ENCODE measurements at places on chromosomes 4 and X.
A peak's percentile ranks its signal among the peaks of the same experiment; 100 is the strongest.

GRCh38 chr4:36394352-36394903, 113.0 kb downstream of the DTHD1 start:
- DNase-seq = no peak

GRCh38 chr4:139658586-139659382, 6.8 kb upstream of the MGST2 start:
- DNase-seq = no peak

GRCh38 chr4:87270825-87271224, 50.4 kb upstream of the KLHL8 start:
- no peak for DNase-seq

GRCh38 chr4:74671080-74671698, 123.1 kb downstream of the BTC start:
- DNase-seq = peak; percentile 4

- no peak for DNase-seq
These were observed 594.2 kb downstream of the STPG2 start for GRCh38 chr4:97548943-97549583.

GRCh38 chrX:100915562-100915961, 13.2 kb downstream of the XKRX start:
- DNase-seq = no peak

DNA sequence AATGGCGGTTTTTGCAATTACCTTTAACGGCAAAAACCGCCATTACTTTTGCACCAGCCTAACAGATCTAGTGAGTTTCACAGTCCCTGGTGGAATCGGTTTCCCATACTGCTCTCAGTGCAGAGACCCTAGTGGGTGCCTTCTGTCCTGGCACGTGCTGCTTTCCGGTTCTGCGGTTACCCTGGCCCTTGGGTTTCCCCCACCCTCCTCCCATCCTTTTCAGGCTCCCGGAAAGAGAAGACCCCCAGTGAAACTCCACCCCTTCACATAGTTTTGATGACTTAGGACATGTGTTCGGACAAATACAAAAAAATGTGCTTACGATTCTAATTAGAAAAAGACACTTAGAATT, 36.9 kb downstream of the NLGN3 start:
- DNase-seq = peak; percentile 3

DNA sequence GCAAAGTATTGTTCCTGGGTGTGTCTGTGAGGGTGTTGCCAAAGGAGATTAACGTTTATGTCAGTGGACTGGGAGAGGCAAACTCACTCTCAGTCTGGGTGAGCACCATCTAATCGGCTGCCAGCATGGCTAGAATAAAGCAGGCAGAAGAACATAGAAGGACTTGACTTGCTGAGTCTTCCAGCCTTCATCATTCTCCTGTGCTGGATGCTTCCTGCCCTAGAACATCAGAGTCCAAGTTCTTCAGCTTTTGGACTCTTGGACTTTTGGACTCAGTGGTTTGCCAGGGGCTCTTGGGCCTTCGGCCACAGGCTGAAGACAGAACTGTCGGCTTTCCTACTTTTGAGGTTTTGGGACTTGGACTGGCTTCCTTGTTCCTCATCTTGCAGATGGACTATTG, 15.3 kb upstream of the ENPP6 start:
- no peak for DNase-seq

DNA sequence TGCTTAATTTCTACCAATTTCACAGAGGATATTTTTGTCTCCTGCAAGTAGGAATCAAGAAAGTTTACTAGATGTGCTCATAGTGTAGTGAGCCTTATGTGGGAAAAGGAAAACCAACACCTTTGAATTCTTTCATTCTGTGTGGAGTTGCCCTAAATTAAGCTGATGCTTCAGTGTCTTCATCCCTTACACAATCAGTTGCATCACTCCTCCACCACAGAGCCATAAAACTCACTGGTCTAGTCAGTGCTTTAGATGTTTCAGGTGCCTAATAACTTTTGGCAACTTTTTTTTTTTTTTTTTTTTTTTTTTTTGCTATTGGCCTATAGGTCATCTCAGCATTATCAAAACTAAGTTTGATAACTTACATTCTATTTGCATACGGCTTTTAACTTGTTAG, 41.5 kb downstream of the HHIP start:
- no peak for DNase-seq

- DNase-seq = no peak
These were observed at the start of gene PLXNA3 for GRCh38 chrX:154458116-154458953. PLXNA3 (plus strand) TSS chrX:154458281; CDS start chrX:154460184, 1,903 bp downstream.

GRCh38 chr4:134812611-134813010, 611.0 kb upstream of the PABPC4L start:
- no peak for DNase-seq

DNA sequence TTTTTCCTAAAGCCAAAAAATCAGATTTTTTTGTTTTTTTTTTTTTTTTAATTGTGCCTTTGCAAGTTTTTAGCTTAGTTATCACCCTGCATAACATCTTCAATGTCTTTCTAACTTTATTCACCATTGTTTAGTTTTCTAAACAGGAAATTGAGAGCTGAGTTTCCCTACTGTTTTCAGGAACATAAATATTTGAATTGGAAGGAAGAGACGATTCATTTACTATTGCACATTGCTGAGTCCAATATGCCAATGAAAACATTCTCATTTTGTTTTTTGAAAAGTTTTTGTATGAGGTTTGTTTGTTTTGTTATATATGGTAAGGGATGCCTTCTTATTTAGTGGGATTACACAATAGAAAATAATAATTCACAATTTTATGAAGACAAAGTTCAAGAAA, 148.4 kb downstream of the ANKRD50 start:
- no peak for DNase-seq

DNA sequence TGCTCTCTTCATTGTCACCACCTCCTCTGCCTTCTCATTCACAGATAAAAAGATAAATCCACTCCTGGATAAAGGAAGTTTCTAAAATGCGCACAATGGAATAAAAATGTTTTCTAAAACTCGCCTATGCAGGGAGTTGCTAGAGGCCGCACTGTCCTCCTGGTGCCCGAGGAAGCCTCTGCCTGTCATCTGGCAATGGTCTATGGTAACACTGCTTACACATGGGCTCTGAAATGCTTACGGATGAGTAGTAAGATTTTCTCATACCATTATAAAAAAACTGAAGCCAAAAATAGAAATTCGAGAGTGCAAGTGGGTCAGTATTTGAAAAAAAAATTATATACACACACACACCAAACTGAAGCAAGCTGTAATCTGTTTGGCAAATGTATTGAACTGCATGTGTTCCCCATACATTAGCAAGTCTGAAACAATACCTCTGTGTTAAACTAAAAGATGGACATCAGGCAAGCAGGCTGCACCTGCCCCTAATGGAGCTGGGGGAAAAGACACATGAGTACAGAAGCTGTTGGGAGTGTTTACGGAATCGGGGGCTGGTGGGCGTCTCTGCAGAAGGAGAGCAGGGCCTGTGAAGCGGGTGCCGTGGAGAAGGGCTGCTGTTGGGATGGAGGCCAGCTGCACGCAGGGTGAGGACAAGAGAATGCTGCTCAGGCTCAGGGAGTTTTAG, 103.3 kb upstream of the FAT1 start:
- no peak for DNase-seq

- no peak for DNase-seq
These were observed 18.3 kb downstream of the RAP2C start for GRCh38 chrX:132200976-132201375.

- DNase-seq = no peak
These were observed 367.6 kb downstream of the BCOR start for GRCh38 chrX:39729981-39730661.

DNA sequence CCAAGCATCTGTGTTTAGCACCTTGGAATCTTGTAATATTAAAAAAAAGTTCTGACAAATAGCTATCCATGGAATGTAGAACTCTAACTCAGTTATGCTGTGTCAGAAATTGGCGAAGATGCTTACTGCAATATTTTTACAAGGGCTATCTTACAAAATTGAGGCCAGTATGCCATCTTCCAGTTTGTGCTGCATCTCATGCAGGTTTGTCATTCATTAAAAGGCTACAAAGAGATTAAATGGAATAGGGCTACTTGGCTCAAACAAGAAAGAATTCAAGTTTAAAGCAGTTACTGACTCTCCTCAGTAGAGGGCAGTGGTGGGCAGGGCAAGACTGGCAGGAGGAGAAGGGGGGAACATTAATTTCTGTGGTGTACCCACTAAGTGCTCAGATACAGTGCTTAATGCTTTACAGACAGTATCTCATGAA, 66.5 kb downstream of the SHROOM4 start:
- DNase-seq = no peak

GRCh38 chrX:29587107-29587506, 628.3 kb upstream of the MAGEB2 start:
- no peak for DNase-seq

DNA sequence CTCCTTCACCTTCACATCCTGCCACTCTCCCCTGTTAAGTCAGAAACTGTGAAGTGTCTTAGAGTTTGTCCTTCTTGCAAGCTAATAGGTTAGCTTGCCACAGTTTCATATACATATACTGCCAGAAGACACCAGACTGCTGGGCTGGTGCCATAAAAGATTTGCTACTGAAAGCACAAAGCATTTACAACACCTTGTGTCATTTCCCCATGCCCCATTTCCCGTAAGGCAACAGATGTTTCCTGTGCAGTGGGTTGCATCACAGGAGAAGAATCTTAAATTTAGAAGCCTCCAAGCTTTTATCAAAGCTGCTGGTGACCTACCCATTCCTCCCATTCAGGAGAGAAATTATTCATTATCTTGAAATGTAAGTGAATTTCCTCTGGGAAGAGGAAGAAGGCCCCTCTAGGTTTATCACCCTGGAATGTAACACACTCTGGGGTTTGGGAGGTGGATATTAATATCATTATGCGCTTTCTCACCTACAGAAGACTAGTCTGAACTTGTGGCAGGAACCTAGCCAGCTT, 34.5 kb upstream of the RAB33B start:
- no peak for DNase-seq

GRCh38 chrX:6002056-6002455, 226.6 kb downstream of the NLGN4X start:
- DNase-seq = no peak

- no peak for DNase-seq
These were observed 5.3 kb downstream of the APOO start for GRCh38 chrX:23902419-23902818.

GRCh38 chr4:21699446-21699845, 249.1 kb downstream of the KCNIP4 start:
- DNase-seq = no peak

Data from stimulated activated CD8-positive, alpha-beta memory T cell treated with anti-CD3 and anti-CD28 coated beads, Interleukin-4, amount 100 ng/mL, for 4 hours (primary cell).